ENCODE measurements at places on chromosomes 4 and X. TPM values are rescaled to one million over a fixed set of nuclear protein-coding genes. Genes with fewer than 3 reads are reported as not detected.

The UXT gene
- total RNA-seq = 75.0 TPM

The RNF150 gene
- 22.8 TPM for total RNA-seq

The TLR1 gene
- 29.7 TPM for total RNA-seq

The GPRIN3 gene
- total RNA-seq = 9.8 TPM

The ELF2 gene
- 102 TPM for total RNA-seq

The CAPN6 gene
- total RNA-seq = 5.7 TPM

The FAM9B gene
- not detected for total RNA-seq

The SMPX gene
- 0.81 TPM for total RNA-seq

The TMEM35A gene
- total RNA-seq = 3.7 TPM

The SHISA3 gene
- 2.1 TPM for total RNA-seq

The F11 gene
- 0.48 TPM for total RNA-seq

The TMEM144 gene
- 18.9 TPM for total RNA-seq

The SSX2 gene
- total RNA-seq = not detected

The PRR32 gene
- total RNA-seq = not detected

The ERCC6L gene
- 0.13 TPM for total RNA-seq

The DCAF4L1 gene
- 0.36 TPM for total RNA-seq

The P2RY8 gene
- total RNA-seq = 5.5 TPM

The ZDHHC15 gene
- total RNA-seq = 4.8 TPM

The SYTL5 gene
- total RNA-seq = not detected

The SPACA5 gene
- not detected for total RNA-seq

The SAGE1 gene
- total RNA-seq = not detected

The CXorf65 gene
- total RNA-seq = not detected

The CLDN34 gene
- total RNA-seq = 0.36 TPM

The RASL11B gene
- 5.7 TPM for total RNA-seq

The TENM3 gene
- 1.1 TPM for total RNA-seq

The VGLL1 gene
- total RNA-seq = not detected

The PTCHD1 gene
- total RNA-seq = 0.51 TPM

The FGD1 gene
- total RNA-seq = 12.5 TPM
